GM18507 (cell line): ENCODE measurements at places on chromosomes 2 and 18.

- DNase-seq = no peak
These were observed 35.0 kb downstream of the SNED1 start for GRCh38 chr2:241033336-241033987.

GRCh38 chr2:61694312-61695274, 156.4 kb upstream of the XPO1 start:
- peak; percentile 79 for DNase-seq

DNA sequence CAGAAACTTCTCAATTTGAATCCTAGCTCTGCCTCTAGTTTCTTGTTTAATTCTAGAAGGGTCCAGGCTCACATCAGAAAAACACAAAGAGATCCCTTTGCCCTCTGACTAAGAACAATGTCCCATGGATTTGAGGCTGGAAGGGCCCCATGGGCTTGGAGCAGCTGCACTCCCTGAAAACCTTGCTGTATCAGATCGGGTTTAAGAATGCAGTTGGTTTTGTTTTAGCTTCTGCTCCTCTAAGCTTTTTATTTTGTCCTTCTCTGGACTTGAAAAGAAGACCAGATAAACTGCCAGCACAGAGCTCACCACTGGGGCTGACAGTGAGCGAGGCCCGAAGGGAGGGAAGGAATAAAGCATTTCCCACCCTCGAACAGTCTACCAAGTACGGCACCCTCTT, 69.2 kb upstream of the WIPF1 start:
- DNase-seq = no peak

GRCh38 chr2:155022531-155022930, 324.0 kb downstream of the KCNJ3 start:
- DNase-seq = no peak

DNA sequence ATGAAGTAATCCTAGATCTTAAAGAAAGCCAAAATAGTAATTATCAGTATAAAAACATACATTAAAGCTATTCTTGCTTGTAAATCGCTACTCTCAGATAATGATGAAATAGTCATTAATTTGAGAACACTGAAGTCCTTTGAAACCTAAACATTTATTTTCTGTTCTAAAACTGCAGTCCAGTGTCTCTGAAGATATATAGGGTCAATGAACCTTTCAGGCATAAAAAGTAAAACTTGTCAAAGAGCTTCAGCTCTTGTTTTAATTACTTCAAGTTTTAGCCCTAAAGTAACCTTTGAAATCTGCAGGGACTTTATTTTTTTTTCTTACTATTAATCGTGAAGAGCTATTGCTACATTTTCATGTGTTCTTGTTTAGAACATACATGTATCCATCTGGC, 116.3 kb downstream of the KYNU start:
- DNase-seq = no peak

DNA sequence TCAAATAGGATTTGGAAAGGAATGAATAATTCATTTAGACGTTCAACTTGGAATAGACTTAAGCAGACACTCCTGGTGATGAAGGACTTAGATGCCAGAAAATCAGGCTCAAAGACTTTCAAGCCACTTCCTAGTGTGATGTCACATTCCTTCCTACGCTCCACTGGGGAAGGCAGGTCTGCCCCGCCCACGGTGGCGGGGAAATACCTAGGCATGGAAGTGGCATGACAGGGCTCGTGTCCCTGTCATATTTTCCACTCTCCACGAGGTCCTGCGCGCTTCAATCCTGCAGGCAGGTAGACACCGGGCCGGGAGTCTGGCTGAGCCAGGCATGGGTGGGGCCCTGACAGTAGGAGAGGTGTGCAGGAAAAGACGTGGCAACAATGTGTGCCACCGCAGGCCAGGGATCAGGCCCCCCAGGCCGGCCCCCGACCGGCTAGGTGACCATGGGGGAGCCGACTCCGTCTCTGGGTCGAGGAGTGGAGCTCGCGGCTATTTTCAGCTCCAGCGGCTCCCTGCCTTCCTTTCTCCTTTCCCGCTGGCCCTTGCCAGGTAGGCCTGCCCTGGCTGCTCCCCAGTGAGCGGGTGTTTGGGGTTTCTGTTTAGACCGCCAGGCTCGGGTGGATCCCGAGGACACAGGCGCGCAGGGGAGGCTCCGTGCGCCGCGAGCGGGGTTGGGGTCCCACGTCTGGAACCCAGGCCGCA, at the start of gene IL1RL2:
IL1RL2 (plus strand) TSS at position 233 of the 705 bp plus-strand sequence. CDS start 845 bp downstream, outside the sequence.
- no peak for DNase-seq

DNA sequence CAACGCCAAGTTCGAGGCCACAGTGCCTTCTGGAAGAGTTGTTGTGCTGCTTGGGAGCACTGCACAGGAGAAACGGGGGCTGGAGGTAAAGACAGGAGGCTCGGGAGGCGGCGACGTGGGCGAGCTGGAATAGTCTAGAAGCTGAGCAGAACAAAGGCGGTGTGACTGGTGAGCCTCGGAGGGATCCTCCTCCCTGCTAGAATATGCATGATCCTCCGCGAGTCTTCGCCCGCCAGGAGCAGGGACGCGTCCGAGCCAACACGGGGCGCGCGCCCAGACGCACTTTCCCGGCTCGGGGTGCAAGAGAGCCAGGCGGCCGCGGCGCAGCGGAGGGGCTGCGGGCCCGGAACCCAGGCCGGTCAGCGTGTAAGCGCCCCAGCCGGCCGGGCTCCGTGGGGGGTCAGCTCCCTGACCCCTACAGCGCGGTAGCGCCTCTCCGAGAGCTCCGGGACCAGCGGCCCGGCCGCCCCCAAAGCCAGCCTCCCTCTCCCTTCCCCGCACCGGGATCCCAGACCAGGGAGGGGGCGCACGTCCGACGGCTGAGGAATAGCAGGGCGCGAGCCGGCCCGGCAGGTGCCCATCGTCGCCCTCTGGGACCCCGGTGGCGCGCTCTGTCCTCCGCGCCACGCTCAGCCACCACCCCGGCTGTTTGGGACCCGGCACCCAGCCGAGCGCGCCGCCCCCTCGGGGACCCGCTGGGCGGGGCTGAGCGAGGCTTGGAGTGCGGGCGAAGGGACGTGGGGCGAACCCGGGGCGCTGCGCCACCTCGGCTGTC, 62.5 kb downstream of the GNAL start:
- DNase-seq = no peak

DNA sequence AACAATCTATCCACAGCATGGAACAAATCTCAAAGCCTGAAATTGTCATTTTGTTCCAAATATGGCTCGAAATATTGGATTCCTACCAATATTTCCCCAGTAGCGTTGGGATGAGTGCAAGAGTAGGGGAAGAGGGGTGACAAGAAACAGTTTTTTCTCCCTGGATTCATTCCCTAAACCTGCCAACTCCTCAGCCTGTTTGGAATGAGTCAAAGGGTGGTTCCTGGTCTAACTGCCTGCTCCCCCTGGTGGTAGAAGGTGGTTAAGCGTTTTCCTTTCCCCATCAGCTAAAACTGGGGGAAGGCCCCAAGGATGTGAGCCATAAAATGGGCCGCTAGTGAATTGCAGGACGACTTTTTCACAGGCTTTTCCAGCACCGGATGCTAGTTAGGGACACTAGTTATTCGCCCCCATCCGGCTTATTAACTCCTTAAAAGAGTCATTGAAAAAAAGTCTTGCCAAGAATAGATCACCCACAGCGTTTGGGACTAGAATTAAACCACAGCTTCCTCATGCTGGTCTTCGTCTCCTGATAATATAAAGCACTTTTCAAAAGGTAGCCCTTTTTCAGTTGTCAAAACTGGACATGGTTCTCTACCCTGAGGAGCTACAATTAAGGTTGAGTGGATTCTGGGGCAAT, 72.5 kb downstream of the DHRS9 start:
- DNase-seq = peak; percentile 15

GRCh38 chr2:170953941-170954340, 24.9 kb downstream of the GORASP2 start:
- DNase-seq = no peak

DNA sequence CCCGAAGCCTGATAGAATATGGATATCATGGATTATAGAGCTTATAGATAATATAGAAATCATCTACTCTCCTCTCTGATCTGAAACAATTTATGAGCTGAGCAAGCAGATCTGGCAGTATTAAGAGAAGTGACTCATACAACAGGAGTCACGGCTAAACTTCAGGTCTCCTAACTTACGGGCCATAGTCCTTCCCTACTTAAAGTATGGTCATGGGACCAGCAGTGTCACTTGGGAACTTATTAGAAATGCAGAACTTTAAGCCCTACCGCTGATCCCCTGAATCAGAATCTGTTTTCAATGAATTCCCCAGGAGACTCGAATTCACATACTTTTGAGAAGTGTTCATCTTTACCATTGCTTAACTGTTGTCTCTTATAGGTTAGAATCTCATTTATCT, 195.7 kb upstream of the FANCL start:
- no peak for DNase-seq

DNA sequence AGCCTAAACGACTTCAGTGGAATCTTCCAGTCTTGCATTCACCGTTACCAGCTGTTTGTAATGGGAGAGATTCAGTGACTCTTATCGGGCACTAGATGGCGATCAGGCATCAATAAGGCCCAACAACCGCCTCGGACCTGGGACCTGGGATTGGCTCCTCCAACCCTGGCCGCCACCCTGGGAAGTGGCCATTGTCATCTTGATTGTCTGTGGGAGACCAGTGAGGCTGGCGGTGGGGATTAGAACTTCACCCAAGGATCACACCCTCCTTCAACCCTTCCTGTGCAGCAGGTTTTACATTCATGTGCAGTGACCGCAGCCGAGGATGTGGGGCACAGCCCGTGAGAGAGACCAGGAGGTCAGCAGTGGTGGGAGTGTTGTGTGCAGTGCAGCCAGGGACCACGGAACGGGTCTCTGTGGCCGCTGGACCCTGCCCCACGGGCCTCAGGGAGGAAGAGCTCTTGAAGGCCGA, 85.3 kb downstream of the SPP2 start:
- DNase-seq = peak; percentile 39

- DNase-seq = no peak
These were observed 57.8 kb downstream of the CYB5A start for GRCh38 chr18:74233933-74234325.

DNA sequence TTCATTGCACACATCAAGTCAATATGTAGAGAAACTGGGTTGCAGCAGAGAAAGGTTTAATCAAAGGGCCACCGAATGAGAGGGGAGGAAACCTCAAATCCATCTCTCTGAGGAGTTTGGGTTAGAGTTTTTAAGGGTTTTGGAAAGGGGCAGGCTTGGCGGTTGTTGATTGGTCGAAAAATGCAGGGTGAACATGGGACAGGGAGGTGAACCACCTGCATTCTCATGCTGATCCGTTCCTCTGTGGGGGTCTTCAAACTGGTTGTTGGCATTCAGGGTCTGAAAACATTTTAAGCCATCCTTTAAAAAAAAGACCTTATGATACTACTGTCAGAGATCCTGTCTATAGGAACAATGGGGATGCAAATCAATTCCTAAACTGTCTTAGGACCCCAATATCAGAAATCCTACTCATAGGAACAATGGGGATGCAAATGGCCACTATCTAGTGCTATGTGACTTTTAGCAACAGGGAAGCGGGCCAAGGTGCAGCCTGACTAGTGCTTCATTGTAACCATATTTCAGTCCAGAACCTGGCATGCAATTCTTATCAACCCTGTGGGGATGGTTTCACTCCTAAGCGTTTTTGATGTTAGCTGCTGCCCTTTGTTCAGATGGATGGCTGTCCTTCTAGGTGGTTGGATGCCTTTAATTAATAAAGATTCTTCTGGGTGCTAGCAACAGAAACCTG, 120.1 kb upstream of the MGAT5 start:
- DNase-seq = no peak

DNA sequence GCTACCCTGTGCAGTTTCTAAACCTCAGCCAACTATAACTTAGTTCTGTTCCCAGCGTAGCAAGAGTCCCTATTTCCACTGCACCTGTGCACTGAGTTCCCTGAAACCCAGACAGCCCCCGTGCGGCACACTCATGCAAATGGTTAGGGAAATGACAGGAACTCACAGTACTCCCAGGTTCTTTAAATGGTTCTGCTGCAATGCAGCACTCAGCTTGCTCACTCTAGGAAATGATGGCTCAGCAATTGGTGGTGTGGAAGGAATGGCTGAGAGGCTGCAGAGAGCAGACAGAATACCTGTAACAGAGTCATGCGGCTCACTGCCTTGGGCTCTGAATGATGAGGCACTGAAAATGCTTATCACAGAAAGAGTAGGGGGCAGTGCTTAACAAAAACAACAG, 143.0 kb downstream of the RAD51AP2 start:
- no peak for DNase-seq

- DNase-seq = no peak
These were observed 179.0 kb downstream of the BARD1 start for GRCh38 chr2:214630402-214631045.

GRCh38 chr2:214987261-214987660, 151.2 kb downstream of the ABCA12 start:
- DNase-seq = no peak

- DNase-seq = no peak
These were observed 71.8 kb downstream of the HAUS1 start for GRCh38 chr18:46176001-46176400.

DNA sequence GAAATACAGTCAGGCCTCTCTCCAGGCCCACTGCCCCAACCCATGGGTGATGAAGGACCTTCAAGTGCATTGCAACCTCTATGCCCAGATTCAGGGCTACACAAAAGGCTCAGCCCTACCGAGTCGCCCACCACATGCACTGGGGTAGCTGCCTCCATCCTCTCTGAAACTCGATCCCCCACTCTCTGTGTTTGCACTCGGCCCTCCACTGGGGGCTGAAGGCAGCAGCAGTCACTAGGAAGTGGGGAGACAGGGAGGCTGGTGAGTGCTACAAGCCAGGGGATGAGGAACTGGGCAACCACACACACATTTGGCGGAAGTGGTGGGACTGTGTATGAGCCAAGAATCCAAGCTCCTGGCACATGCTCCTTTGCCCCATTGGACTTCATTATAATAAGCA, 94.6 kb downstream of the CERS6 start:
- no peak for DNase-seq

- DNase-seq = no peak
These were observed 7.5 kb downstream of the ACYP2 start for GRCh38 chr2:54122939-54123338.

DNA sequence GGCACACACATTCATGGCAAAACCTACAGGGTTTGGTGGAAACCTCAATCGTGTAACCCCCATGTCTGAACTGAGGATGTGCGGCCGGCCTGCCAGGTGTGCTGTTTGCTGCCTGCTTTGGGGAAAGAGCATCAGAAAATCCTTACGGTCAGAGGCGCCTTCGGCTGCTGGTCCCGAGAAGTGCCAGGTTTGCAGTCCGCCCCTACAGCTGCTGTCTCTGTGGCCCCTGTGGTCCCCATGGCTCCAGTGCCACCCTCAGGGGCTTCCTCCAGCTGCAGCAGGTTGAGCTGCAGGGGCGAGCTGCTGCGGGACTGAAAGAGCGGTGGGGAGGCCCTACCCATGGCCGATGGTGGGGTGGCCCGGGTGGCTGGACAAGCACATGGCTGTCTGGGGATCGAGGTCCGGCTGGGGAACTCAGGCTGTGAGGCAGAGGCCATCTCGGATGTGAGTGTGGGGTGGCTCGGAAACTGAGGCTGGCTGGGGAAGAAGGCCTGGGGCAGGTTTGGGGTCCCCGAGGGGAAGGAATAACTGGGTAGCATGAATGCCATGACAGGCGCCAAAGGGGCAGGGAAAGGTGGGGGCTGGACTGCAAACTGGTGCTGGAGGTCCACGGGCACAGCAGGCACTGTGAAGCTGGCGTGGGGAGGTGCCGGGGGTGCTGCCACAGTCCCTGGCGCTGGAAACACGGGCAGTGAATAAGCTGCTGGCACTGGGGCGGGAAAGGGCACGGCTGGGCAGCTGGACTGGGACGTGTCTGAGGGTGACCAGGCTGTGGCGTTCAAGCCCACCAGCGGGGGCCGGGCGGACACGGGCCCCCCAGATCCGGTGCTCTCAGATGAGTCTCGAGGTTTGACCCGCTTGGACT, 13.2 kb upstream of the HES6 start:
- no peak for DNase-seq
